ENCODE measurements at places on chromosomes 7 and 10.
A peak's percentile ranks its signal among the peaks of the same experiment; 100 is the strongest.

- no peak for DNase-seq
These were observed 34.5 kb downstream of the ZNF503 start for GRCh38 chr10:75367021-75367487.

GRCh38 chr10:63324495-63324854, 141.3 kb downstream of the JMJD1C start:
- DNase-seq, result no peak

DNA sequence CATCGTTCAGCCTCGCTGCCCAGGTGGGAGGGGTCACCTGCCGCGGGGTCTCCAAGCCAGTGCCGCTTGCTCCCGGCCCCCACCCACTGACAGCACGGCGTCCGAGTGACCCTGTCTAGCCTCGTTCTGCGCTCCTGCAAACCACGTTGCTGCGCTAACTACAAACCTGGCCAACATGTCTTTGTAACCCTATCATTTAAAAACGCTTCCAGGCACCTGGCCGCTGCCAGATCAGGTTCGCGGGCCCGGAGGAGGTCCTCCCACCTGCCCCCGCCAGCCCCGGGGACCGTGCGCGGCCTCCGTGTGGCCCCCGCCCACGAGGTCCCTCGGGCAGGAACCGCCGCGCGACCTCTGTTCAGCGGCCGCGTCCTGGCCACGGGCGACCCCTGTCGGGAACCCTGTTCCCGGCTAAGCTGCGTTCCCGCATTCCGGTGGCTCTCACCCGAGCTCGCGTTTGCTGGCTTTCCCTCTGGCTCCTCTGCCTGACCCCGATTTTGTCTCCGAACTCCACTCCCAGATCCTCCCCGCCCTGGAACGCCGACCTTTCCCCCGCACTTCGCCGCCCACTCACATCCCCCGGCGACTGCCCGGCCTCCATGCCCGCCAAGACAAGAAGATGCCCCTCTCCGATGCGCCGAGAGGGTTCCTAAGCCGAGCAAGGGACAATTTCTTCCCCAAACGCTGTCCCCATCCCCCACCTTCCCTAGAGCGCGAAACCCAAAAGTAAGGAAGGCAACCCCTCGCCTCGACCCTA, 2.4 kb downstream of the SFMBT2 start:
- DNase-seq, result peak; percentile 60

GRCh38 chr10:89051593-89051992, 61.0 kb downstream of the FAS start:
- DNase-seq, result no peak

- no peak for DNase-seq
These were observed 188.8 kb upstream of the FOXP2 start for GRCh38 chr7:114225784-114226183.

DNA sequence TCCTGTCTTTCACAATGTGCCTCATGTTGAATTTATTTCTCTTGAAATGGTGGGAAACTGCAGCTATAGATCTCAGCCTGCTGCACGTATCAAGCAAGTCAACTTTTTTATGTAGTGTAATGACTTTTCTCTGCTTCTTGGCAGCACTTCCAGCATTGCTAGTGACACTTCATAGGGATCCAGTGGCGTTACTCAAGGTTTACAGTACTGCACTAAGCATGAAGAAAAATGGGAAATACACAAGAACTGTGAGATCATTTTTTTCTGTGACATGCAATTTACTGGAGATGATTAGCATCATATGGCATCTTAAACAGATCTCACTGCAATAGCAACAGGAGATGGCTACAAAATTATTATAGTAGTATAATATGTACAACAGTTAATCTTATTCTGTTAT, 90.9 kb downstream of the POLR1F start:
- no peak for DNase-seq

GRCh38 chr7:6205971-6206660, 66.3 kb downstream of the CYTH3 start:
- no peak for DNase-seq

Data from HEK293T (cell line).